ENCODE measurements at places on chromosomes 13 and 19.

- DNase-seq, result no peak
Measured at GRCh38 chr13:68254151-68254550, 1024.0 kb upstream of the PCDH9 start.

DNA sequence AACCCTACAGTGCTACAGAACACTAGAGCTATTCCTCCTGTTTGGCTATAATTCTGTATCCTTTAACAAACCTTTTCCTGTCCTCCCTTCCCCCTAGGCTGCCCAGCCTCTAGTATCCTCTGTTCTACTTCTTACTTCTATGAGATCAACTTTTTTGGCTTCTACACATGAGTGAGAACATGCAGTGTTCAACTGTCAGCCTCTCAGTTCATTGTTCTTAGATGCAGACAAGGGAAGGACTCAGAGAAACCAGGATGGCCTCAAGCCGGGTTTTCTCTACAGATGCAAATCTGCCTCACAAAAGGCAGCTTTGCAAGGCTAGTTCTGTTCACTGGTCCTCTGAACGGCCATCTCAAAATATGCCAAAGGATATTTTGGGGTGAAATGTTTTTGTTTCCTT lies 18.4 kb downstream of the AMER2 start:
- no peak for DNase-seq

GRCh38 chr13:22061371-22061805 lies 390.5 kb downstream of the FGF9 start:
- no peak for DNase-seq

GRCh38 chr13:45331692-45332035 lies 9.3 kb downstream of the TPT1 start:
- no peak for DNase-seq

DNA sequence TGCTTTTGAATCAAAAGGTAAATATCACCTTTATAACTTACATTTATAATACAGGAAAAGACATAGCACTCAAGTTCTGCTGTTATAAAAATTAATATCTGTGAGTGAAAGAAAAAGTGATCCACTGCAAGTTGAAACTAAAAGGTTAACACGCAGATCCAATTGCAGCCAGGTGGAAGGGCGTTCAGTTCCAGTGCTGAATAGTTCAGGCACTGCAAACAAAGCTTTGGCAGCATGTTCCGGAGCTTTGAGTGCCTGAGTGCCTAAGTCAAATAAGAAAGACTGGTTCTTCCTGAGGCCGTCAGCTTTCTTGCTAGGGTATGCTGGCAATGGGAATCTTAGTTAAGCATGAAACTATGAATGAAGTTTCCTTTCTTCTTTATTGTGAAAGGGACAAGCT lies 200.3 kb downstream of the LMO7 start:
- no peak for DNase-seq

- DNase-seq, result no peak
Measured at GRCh38 chr13:110533771-110534670, 27.5 kb downstream of the RAB20 start.

- DNase-seq, result no peak
Measured at GRCh38 chr19:41849067-41849466, 4.2 kb downstream of the DMRTC2 start.

DNA sequence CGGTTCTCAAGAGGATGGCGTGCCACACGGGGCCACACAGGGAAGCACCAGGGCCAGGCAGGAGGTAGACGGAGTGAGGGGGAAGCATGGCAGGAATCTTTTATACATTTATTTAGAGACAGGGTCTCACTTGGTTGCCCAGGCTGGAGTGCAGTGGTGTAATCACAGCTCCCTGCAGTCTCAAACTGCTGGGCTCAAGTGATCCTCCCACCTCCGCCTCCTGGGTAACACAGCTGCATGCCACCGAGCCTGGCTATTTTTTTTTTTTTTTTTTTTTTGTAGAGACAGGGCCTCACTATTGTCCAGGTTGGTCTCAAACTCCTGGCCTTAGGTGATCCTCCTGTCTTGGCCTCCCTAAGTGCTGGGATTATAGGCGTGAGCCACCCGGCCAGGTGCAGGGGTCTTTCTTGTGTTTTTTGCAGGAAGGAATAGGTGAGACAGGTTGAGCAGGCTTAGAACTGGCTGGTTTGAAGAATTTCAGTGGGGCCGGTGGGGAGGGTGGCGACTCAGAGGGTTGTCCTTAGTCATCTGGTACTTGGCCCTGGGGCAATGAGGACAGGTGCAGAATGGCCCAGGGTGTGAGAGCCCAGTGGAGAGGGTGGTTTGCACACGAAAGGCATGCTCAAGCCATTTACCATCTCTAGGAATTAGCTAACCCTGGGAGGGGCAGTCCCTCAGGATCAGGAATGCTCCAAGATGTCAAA lies 7.6 kb downstream of the SSC5D start:
- DNase-seq, result no peak
